ENCODE measurements at places on chromosomes 2 and 18. TPM values are rescaled to one million over a fixed set of nuclear protein-coding genes. Genes with fewer than 3 reads are reported as not detected.

ANKRD30B gene
- total RNA-seq = not detected

STK17B gene
- total RNA-seq = 6.2 TPM

ILKAP gene
- total RNA-seq = 40.9 TPM

FKBP7 gene
- 4.5 TPM for total RNA-seq

FBXO48 gene
- total RNA-seq = 1.9 TPM

DNA sequence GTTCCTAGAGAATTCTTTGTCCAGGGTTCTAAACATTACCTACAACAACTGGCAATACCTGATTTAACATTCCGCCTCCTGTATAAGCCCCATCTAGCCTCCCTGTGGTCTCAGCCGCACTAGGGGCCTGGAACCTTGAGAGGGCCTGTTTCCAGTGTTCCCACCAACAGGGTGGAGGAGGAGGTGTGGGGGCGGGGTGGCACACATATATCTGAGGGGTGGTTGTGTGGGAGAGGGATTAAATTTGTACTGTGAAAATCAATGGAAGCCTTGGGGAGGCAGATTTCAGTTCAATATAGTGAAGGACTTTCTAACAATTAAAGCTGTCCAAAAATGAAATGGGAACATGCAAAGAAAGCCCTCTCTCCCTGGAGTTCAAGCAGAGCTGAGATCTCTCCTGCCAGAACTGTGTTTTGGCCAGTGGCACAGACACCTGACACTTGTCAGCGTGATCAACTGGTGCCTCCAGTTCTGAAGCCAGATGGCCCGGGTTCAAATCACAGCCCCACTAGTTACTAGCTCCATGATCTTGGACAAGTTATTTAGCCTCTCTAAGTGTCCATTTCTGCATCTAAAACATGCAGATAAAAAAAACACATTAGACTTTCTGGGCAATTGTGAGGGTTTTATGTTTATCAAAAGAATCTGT, 17.0 kb upstream of the FZD7 start:
- DNase-seq = no peak

GRCh38 chr2:201675454-201675853, 23.0 kb downstream of the MPP4 start:
- DNase-seq = no peak

Data from endodermal cell (in vitro differentiated cells).